Activated T-helper 1 cell treated with anti-CD3 and anti-CD28 coated beads, Interleukin-2, amount 50 U/mL, for 16 hours (primary cell): ENCODE measurements at places on chromosomes 4 and X.

GRCh38 chrX:122440832-122441231 lies 743.2 kb upstream of the GRIA3 start:
- no peak for DNase-seq

GRCh38 chrX:7614616-7615015 lies 228.4 kb upstream of the VCX start:
- no peak for DNase-seq

GRCh38 chrX:54785901-54786300 lies 12.2 kb downstream of the ITIH6 start:
- DNase-seq = no peak

DNA sequence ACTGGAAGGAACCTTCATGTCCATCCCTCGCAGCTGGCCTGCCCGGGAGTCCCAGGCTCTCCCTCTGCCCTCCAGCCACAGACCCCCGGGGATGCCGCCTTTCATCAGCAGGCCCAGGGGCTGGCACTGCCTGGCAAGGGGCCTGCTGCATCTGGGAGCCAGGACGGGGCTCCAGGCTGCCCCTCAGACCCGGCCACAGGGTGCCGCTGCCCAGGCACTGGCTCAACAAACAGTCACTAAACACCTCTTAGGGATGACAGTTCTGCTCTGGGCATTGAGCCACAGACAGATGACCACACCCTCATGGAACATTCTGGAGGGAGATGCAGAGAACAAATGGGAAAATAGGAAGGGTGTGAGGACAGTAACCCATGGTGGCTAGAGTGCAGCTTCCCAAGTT lies 109.3 kb downstream of the HMX1 start:
- no peak for DNase-seq

DNA sequence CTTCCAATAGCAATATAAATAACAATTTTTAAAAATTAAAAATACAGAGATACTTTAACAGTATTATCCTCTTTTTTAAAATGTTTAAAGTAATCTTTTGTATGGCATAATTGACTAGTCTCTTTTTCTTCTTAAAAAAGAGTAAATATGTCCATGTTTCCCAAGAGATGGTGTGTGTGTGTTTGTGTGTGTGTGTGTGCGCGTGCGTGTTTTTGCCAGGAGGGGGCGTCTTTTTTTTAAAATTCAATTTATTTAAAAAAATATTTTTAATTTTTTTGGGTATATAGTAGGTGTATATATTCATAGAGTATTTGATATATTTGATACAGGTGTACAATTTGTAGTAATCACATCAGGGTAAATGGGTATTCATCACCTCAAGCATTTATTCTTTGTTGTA lies 1073.7 kb downstream of the PCDH7 start:
- no peak for DNase-seq

DNA sequence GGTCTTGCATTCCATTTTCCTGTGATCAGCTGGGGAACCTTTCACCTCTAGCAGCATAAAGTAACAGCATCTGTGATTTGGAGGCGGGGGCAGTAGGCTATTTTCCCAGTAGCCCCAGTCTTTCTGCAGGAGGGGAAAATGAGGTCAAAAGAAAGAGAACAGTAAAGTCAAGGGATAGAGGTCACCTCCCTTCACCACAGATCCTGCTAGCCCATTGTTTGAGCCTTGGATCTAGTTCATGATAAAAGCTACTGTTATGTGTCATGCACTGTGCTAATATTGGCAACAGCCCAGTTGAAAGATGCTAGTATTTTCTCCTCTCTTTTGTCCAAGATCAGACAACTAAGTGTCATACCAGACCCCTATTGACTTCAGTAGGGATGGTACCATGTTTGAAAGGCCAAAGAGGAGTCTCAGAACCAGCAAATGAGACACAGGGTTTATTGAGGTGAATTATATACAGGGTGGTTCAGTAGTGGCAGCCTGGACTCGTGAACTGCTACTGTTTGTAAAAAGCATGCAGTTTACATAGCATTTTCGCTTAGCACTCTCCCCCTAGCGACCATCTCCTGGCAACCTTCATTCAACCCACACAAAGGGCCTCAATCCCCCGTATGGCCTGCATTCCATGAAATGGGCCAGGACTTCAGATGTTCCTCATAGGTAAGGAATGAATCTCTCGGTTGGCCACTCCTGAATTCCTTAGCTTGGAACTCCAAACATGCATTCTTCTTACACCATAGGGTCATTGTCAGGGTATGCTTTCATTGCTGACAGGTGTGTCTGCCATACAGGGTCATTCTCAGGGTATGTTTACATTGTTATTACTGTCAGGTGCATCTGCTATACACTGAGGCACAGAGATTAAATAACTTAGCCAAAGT lies 170.0 kb upstream of the FRMPD4 start:
- DNase-seq = no peak

DNA sequence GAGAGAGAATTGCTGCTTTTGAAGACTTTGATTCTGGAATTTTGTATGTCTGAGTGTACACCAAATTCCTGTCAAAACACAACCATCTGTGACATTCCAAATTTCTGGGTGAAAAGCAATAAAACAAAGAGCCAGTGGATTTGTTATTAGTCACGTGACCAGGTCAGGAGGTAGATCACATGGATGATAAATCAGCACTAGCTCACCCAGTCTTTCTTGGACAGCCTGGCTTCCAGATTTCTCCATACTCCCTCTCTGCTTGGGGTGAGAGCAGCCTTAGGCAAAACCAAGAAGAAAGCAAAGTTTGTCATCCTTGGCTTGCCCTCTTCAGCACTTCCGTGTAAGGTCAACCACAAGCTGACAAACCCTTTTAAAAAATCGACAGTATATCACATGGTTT lies 194.2 kb downstream of the CLCN4 start:
- no peak for DNase-seq

GRCh38 chrX:107750861-107751445 lies 24.6 kb downstream of the TSC22D3 start:
- DNase-seq = no peak

GRCh38 chrX:64894454-64895038 lies 81.7 kb downstream of the ZC4H2 start:
- DNase-seq = no peak

DNA sequence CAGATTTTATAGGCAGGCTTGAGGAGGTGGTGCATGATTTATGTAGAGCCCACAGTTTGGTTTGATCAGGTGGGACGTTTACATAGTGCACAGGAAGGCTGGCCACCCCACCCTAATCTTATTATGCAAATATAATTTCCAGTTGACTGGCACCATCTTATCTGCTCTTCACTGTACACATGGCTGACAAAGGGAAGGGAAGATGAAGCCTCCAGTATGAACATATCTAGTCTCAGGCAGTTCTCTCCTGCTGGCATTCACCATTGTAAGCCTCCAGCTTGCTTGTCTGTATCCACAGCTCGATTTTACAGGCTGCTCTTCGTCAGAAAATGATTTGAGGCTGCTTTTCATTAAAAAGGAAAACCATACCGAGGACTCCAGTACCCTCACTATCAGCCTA lies 278.3 kb downstream of the TECRL start:
- no peak for DNase-seq

DNA sequence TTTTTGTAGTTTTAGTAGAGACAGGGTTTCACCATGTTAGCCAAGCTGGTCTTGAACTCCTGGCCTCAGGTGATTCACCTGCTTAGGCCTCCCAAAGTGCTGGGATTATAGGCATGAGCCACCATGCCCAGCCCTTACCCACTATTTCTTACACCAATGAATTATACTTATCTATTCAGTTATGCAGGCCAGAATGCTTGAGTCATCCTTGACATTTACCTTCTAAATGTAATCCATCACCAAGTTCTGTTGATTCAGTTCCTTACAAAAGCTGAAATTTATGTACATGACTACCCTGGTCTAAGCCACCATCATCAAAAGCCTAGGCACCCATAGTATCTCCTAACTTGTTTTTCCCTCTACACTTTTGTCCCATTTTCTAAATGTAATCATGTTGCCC lies 585.7 kb downstream of the IL15 start:
- DNase-seq = no peak

GRCh38 chrX:140944710-140945109 lies 57.7 kb upstream of the SPANXB1 start:
- DNase-seq = no peak

GRCh38 chr4:528835-529234 lies 29.8 kb downstream of the PIGG start:
- DNase-seq = no peak

GRCh38 chr4:163493643-163494359 lies 689 bp upstream of the TMA16 start:
- no peak for DNase-seq

- DNase-seq = no peak
These were observed 50.1 kb downstream of the DHRSX start for GRCh38 chrX:2450681-2451080.

DNA sequence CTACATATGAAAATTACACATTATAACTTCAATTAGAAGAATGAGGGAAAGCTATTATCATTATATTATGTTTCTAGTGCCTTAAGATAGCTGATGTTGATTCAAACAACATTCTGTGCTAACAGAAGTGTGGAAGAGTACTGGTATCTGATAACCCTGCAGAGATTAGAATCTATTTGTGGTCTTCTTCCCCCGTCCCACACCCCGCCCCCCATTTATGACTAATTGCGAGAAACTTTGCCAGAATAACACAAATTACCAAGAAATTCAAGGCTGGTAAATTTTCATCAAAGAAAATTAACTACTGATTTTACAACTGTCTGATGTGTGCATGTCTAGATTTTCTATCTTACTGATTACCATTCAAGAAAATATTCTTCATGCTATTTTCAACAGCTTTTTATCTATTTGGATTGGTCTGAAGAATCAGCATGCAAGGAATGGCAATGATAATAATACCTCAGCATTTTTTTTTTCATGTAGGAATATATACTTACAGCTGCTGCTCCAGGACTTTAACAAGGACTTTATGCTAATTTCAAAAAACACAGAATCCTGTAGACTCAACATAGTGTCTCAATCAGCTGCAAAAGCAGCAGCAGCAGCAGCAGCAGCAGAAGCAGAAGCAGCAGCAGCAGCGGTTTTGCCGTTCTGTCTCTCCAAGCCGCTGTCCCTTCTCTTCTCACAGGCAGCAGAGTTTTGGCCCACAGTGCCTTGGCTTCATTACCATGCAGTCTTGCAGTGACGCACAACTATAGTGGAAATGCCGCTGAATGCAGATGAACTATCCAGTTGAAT lies 126.7 kb downstream of the FRYL start:
- no peak for DNase-seq

DNA sequence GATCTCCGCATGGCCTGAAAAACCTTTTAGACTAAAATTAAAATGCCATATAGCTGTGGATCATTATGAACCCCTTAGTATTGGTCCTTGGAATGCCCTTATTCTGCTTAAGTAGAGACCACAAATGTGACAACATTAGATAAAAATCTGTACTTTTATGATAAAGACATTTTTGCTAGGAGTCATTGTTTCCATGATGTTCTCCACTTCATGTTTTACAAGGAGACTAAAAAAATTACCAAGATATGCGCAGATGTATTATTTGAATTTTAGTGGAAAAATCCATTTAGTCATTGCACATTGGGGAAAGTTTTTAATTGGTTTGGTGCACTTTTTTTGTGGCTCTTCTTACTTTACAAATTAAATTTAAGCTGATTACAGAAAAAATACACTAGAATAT lies 85.1 kb upstream of the HPRT1 start:
- no peak for DNase-seq

DNA sequence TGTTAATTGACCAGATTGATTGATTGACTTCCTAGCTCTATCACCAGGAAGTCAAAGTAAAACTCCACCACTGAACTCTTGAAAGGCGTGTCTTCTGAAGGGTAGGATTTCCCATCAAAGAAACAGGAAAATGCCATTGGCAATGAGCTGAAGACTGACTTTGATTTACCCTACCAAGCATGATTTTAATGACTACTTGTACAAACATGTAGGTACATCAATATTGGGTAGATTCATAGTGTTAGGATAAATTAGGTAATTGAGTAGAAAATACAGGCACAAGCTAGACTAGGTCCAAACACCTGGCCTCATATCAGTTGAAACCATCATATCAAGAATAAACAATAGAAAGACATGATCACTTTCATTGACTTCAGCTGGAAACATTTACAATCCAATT lies 53.2 kb upstream of the ATXN3L start:
- no peak for DNase-seq

DNA sequence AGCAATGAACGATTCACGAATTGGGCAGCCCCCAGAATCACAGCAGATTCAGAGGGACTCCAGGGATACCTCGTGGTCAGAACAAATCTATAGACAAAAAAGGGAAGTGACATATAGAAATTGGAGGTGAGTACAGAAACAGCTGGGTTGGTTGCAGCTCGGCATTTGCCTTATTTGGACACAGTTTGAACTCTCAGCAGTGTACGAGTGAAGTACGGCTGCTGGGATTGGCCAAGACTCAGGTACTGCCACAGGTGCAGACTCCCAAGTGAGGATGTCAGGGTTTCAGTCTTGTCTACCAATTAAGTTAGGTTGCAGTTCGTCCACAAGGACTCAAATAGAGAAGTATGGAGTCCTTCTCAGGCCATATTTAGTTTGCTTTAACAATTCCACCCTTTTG lies 28.2 kb downstream of the HTT-AS start:
- DNase-seq = no peak

- DNase-seq = no peak
These were observed 130.2 kb downstream of the SH2D1A start for GRCh38 chrX:124476562-124476961.

GRCh38 chr4:52643785-52644244 lies 15.3 kb downstream of the USP46 start:
- no peak for DNase-seq

GRCh38 chr4:13794819-13795565 lies 167.5 kb upstream of the BOD1L1 start:
- DNase-seq = no peak

DNA sequence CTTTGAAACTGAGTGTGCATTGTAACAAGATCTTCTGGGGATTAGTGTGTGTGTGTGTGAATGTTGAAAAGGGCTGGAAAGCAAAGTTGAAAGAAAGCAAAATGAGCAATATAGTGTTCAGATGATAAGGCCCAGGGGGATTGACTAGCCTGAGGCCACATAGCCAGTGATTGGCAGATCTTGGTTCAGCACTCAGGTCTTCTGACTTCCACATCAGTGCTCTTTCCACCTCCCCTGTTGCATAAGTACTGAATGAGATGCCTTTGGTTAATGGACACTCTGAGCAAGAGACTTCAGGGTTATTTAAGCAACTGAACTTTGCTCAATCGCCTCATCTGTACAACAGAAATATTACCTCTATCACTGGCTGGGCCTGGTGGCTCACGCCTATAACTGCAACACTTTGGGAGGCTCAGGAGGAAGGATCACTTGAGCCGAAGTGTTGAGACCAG lies 120.4 kb downstream of the TMEM164 start:
- DNase-seq = no peak

- DNase-seq = no peak
These were observed 114.9 kb upstream of the FAM9B start for GRCh38 chrX:9148615-9149399.
